ENCODE measurements at places on chromosomes 1 and 21. TPM values are rescaled to one million over a fixed set of nuclear protein-coding genes. Genes with fewer than 3 reads are reported as not detected.

Gene TSPAN2
- 2.0 TPM for polyA plus RNA-seq

Gene NECTIN4
- polyA plus RNA-seq = not detected

Gene PAX7
- not detected for polyA plus RNA-seq

Gene TRIM45
- polyA plus RNA-seq = 0.10 TPM

Gene FAM89A
- 6.9 TPM for polyA plus RNA-seq

Gene ARTN
- not detected for polyA plus RNA-seq

Gene IFFO2
- 1.5 TPM for polyA plus RNA-seq

Gene CRYBG2
- polyA plus RNA-seq = 3.1 TPM

Gene ZMYM4
- polyA plus RNA-seq = 28.0 TPM

Gene TFF2
- not detected for polyA plus RNA-seq

Gene INSRR
- polyA plus RNA-seq = not detected

Gene PRKACB
- polyA plus RNA-seq = 62.5 TPM
